ENCODE measurements at places on chromosomes 1 and 21. TPM values are rescaled to one million over a fixed set of nuclear protein-coding genes. Genes with fewer than 3 reads are reported as not detected.

DNA sequence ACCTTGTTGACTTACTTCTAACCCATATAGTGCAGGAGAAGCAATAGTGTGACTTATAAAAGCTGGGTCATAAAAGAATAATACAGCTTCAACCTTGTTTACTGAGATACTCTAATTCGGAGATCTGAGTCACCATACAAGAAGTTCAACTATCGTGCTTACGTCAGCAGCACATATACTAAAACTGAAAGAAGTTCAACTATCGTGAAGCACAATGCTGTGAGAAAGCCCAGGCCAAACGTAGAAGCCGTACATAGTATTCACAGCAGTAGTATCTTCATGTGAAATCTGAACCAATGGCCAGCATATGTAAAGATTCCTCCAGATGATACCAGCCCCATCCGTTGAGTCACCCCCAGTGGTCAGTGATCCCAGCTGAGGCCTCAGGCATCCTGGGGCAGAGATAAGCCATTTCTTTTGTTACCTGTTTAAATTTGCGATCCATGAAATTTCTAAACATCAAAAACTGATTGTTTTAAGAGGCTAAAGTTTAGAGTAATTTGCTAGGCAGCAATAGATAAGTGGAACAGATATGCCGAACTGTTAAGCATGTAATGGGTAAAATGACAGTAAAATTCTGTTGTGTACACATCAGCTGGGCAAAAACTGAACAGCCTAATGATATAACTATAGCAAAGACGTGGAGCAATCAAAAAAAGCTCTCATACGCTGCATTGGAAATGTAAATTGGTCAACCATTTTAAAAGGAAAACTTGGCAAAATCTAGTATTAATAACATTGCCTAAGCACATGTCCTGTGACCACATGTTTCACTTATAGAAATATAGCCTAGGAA, 53.9 kb upstream of the SAMD13 start:
- no peak overlapping the region for H3K4me3 ChIP-seq
- H3K27me3 ChIP-seq: no peaks in the 10 kb centered on the region
- no peak for DNase-seq
- H3K4me1 ChIP-seq: peaks cover 5% of the 10 kb centered on the region
- H3K27ac ChIP-seq: no peak overlapping the region

- no peaks in the 10 kb centered on the region for H3K36me3 ChIP-seq
- DNase-seq: no peak
- H3K4me1 ChIP-seq: peaks cover under 1% of the 10 kb centered on the region
- H3K4me3 ChIP-seq: no peak overlapping the region
- H3K27me3 ChIP-seq: no peaks in the 10 kb centered on the region
- H3K27ac ChIP-seq: no peak overlapping the region
Observed at GRCh38 chr1:109878531-109879104, 32.0 kb upstream of the CSF1 start.

CD34 gene
- not detected for total RNA-seq

GRCh38 chr1:59431566-59432294, 134.8 kb downstream of the FGGY start:
- H3K27ac ChIP-seq: peak overlapping the region; percentile 88
- H3K4me1 ChIP-seq: peaks cover 16% of the 10 kb centered on the region
- no peak for DNase-seq
- H3K27me3 ChIP-seq: no peaks in the 10 kb centered on the region

PERM1 gene
- total RNA-seq: not detected

DNA sequence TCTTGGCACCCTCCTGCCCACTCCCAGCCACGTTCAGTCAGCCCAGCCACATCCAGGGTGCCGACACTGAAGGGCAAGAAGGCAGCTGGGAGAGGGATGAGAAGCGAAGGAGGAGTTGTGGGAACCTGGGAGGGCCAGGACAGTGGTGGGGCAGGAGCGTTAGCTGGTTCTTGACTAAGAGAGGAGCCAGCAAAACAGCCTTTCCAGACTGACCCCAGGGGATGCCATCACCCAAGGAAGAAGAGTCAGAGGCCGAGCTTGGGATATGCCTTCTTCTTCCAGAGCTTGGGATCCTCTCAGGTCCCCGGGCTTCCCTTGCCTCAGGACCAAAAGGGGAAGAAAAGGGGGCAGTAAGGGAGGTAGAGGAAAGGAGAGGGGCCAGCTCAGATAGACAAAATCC, 7.2 kb downstream of the INKA2 start:
- no peak for DNase-seq
- no peaks in the 10 kb centered on the region for H3K36me3 ChIP-seq
- no peak overlapping the region for H3K4me3 ChIP-seq
- no peak overlapping the region for H3K27ac ChIP-seq

DNA sequence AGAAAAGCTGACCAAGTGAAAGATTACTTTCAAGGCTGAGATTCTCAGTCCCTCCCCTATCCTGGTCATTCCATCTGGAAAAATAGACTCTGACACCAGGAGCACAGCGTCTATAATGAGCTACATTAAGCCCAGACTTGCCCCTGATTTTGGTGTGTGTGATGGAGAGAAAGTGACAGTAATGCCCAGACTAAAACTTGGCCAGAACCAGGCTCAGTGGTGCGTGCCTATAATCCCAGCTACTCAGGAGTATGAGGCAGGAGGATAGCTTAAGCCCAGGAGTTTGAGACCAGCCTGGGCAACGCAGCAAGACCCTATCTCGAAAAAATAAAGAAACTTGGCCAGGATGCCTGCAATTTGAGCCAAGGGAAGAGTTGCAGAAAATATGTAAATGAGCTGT, 15.9 kb downstream of the PLEKHA6 start:
- no peak overlapping the region for H3K4me3 ChIP-seq
- H3K27me3 ChIP-seq: no peaks in the 10 kb centered on the region
- no peak overlapping the region for H3K27ac ChIP-seq
- H3K36me3 ChIP-seq: no peaks in the 10 kb centered on the region
- H3K4me1 ChIP-seq: no peaks in the 10 kb centered on the region

GRCh38 chr1:109873278-109874175, 37.1 kb upstream of the CSF1 start:
- no peak overlapping the region for H3K27ac ChIP-seq
- no peak overlapping the region for H3K4me3 ChIP-seq
- DNase-seq: no peak
- H3K36me3 ChIP-seq: no peaks in the 10 kb centered on the region

YTHDF2 gene
- total RNA-seq: 104 TPM

GJA8 gene
- total RNA-seq: not detected

All from activated naive CD8-positive, alpha-beta T cell treated with anti-CD3 and anti-CD28 coated beads for 36 hours (primary cell).